ENCODE measurements at places on chromosomes 1 and 21.

DNA sequence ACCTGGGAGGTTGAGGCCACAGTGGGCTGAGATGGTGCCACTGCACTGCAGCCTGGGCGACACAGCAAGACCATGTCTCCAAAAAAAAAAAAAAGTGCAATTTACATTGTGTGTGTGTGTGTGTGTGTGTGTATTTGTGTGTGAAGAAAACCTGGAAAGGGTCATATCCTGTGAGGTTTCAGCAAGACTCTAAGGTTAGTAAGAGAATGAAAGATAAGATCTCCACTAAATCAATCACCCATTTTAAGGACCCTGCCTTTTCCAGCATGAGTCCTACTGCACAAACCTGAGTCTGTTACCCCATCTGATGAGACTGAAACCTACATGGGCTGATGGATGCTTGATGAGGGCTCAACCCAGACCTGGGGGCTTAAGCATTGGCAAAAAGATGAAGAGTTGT is 4.9 kb upstream of the C1orf74 start:
- no peak for DNase-seq

- DNase-seq = no peak
Measured at GRCh38 chr21:42556476-42556875, 42.8 kb downstream of the SLC37A1 start.

- no peak for DNase-seq
Measured at GRCh38 chr21:14814991-14815390, 249.8 kb downstream of the NRIP1 start.

DNA sequence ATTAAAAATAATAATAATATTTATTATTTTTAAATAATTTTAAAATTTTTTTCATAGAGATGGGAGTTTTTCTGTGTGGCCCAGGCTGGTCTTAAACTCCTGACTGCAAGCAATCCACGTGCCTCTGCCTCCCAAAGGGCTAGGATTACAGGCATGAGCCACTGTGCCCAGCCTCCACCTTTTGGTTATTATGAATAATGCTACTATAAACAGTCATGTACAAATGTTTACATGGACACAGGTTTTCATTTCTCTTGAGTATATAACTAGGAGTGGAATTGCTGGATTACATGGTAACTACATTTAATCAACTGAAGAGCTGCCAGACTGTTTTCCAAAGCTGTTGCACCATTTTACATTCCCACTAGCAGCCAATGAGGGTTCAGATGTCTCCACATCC is 103.2 kb upstream of the DMRTA2 start:
- DNase-seq = no peak

DNA sequence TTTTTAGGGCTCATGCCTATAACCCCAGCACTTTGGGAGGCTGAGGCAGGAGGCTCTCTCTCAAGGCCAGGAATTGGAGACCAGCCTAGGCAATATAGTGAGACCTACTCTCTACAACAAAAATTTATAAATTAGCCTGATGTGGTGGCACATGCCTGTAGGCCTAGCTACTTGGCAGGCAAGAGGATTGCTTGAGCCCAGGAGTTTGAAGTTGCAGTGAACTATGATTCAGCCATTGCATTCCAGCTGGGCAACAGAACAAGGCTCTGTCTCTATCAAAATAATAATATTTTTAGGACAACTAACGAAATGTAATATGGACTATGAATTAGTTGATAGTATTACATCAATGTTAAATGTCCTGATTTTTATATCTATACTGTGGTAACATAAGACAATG is 68.8 kb upstream of the ARID1A start:
- DNase-seq = no peak

DNA sequence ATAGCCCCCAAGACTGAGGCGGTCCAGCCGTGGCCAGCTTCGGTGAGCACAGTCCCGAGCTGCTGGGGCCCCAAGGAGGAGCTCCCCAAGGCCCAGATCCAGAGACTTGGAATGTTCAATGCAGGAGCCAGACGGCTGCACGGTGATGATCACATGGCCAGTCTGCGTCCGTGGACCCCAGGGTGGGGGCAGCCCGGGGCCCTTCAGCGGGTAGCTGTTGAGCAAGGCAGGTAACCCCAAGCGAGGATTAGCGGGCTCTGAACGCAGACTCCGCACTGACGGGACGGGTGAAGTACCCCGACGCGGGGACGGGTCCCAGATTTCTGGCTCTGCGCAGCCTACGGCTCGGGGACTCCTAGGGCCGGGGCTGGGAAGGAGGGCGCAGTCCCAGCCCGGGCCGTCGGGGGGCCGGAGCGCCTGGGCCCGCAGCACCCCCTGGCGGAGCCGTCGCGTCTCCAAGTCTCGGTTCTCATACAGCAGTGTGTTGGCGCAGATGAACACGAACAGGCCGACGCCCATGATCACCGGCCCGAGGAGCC is 2.7 kb downstream of the TMEM200B start:
- DNase-seq = no peak

GRCh38 chr1:26598890-26599289 is 69.3 kb downstream of the RPS6KA1 start:
- DNase-seq = no peak

- DNase-seq = no peak
Measured at GRCh38 chr1:7826363-7826762, 26.5 kb downstream of the UTS2 start.

- DNase-seq = no peak
Measured at GRCh38 chr21:44505673-44506278, 34.2 kb downstream of the KRTAP10-1 start.

- no peak for DNase-seq
Measured at GRCh38 chr21:38376235-38376634, 119.4 kb downstream of the KCNJ15 start.

DNA sequence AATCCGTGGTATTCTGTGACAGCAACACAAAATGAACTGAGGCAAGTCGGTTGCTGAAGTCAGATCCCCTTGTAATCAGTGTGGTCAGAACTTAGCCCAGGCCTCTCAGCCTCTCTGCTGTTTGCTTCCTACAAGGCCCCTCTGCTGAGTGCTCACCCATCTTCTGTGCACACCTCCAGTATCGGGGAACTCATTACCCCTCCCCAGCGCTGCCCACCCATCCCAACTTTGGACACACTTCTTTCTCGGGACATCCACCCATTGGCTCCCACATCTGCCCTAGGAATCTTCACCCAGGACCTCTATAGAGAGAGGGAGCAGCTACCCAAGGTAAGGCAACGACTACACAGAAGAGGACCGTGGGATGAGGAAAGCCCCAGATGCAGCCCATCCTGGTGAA is 217.5 kb downstream of the MATN1 start:
- no peak for DNase-seq

GRCh38 chr1:33081554-33082305 is 777 bp downstream of the AZIN2 start:
- DNase-seq = no peak

GRCh38 chr1:65063025-65063424 is 85.0 kb upstream of the AK4 start:
- DNase-seq = no peak

DNA sequence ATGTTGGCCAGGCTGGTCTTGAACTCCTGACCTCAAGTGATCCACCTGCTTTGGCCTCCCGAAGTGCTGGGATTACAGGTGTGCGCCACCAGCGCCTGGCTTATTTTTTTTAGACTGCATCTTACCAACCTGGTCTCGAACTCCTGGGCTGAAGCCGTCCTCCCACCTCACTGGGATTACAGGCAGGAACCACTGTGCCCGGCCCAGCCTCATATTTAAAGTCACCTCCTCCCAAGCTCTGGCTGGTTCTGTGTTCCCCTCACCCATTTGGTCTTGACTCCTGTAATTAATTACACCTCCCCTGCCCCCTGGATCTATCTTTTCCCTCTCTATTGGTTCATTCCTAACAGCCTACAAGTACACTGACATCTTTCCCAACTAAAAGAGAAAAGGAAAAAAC is 1.7 kb upstream of the EXOSC10 start:
- no peak for DNase-seq

DNA sequence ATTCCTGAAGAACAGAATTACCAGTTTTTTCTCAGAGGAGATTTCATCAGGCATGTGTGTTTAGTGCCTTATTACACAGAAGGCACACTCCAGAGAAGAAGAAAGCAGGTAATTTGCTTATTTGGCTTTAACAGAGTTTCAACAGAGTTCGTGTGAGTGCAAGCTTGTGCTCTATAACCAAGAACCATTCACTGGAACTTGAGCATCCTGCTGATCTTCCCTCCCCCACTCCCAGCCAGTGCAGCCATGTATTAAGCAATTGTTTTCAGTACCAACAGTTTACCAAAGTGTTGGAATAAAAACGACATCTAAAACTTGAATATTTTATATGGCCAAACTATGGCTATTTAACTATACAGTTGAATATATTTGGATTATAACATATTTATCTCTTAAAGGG is 4.3 kb downstream of the MGST3 start:
- DNase-seq = no peak

GRCh38 chr1:15425521-15425920 is 12.7 kb upstream of the CTRC start:
- DNase-seq = no peak

DNA sequence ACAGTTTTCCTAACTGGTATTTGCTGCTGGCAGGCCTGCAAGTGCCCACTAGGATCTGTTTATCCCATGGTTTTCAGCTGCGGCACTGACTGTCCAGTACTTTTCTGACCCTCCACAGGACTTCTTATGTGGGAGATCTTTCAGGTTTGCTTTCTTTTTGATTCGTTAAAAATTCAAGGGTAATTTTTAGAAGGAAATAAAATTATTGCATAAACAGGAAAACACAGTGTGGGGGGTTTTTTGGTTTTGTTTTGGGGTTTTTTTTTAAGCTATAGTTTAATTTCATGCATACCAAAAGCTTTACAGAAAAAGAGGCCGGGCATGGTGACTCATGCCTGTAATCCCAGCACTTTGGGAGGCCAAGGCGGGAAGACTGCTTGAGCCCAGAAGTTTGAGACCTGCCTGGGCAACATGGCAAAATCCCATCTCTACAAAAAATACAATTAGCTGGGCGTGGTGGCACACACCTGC is 3.6 kb downstream of the NIBAN1 start:
- no peak for DNase-seq
